ENCODE measurements at places on chromosomes 5 and 9.

- no peak for DNase-seq
These were observed 14.2 kb downstream of the FAXDC2 start for GRCh38 chr5:154836225-154836624.

DNA sequence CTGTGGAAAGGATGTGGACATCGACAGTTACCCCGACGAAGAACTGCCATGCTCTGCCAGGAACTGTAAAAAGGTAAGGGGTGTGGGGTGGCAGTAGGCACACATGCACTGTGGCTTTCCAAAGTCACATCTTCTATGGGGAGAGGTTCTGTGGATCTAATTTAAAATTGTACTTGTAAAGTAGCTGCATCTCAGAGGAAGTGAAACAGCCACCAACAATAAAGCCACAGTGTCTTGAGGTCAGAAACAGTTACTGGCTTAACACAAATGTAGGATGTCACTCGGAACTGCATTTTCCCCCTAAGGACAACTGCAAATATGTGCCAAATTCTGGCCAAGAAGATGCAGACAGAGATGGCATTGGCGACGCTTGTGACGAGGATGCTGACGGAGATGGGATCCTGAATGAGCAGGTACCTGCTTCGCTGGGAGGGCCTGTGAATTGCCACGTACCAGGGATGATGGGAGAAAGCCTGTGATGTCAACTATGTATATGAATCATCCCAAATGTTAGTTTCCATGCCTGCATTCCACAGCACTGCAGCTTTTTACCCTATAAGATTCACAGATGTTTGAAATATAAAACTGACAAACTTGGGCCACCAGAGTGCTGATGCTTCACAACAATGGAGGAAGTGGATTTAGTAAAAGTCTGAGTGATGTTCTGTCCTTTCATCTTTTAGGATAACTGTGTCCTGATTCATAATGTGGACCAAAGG lies 35.3 kb downstream of the THBS4 start:
- no peak for DNase-seq

GRCh38 chr9:135925496-135926133 lies 18.3 kb upstream of the CAMSAP1 start:
- peak; percentile 33 for DNase-seq

GRCh38 chr9:98656511-98656910 lies 52.2 kb downstream of the GABBR2 start:
- no peak for DNase-seq

- DNase-seq = no peak
These were observed 60.3 kb upstream of the EPB41L4A start for GRCh38 chr5:112479418-112479817.

- DNase-seq = peak; percentile 73
These were observed at the start of gene DEPDC1B for GRCh38 chr5:60699609-60700415. Gene DEPDC1B (minus strand): TSS chr5:60700166. CDS start chr5:60700093, 73 bp downstream.

GRCh38 chr9:121285835-121286687 lies 18.1 kb downstream of the GSN start:
- no peak for DNase-seq

GRCh38 chr5:61018062-61018461 lies 73.1 kb downstream of the NDUFAF2 start:
- DNase-seq = no peak

GRCh38 chr9:76176171-76176570 lies 218.1 kb downstream of the RFK start:
- no peak for DNase-seq

GRCh38 chr5:20041326-20042274 lies 53.6 kb upstream of the CDH18 start:
- no peak for DNase-seq

DNA sequence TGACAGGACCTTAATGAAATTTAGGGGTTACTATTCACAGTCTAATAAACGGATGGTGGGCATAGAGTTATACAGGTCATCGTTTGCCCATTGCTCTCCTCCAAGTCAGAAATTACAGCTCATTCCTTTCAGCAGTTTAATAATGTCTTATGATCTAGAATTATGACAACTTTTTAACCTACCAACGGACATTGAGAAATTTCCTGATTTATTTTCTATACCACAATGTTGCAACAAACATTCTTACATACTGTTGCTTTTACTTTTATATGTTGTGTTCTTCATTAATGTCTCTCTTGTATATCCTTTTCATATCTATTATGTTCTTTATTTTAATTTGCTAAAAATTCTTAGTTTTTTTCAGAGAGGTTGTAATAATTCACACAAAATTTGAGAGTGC lies 152.8 kb upstream of the PRLR start:
- DNase-seq = no peak

- DNase-seq = no peak
These were observed 821 bp downstream of the CTNNA1 start for GRCh38 chr5:138753794-138754698.

GRCh38 chr5:32173267-32174010 lies 680 bp downstream of the GOLPH3 start:
- DNase-seq = no peak

- no peak for DNase-seq
These were observed 10.1 kb downstream of the ATG12 start for GRCh38 chr5:115831163-115831768.

DNA sequence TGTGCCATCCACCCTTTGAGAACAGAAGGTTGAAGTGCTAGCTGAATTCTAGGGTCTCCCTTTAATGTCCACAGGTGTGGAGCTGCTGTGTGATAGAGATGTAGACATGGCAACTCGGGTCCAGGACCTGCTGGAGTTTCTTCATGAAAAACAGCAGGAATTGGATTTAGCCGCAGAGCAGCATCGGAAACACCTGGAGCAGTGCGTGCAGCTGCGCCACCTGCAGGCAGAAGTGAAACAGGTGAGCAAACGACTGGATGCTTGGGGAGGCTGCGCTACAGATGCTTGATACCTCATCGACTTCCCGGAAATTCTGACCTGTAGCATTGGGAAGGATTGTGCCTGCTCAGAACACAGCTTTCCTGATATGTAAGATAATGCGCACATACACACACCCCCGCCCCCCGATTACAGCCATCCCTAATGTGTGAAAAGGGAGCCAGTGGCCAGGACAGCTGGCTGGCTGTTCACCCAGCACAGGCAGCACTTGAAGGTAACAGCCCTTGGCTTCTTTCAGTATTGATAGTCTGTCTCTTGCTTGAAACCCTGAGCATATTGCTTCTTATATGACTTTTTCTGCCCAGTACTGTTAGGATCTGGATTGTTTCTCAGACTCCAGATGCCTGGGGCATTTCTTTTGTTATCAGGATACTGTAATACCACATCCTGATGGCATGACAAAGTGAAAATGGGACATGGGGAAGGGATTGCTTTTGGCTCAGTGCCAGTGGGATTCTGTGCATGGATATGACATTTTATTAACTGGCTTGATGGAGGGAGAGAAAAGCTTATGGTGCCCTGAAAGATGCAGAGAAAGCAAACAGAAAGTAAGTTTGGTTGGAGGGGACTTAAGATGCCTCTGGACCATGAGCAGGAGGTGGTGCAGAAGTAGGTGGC lies 216.8 kb upstream of the OTULINL start:
- no peak for DNase-seq

DNA sequence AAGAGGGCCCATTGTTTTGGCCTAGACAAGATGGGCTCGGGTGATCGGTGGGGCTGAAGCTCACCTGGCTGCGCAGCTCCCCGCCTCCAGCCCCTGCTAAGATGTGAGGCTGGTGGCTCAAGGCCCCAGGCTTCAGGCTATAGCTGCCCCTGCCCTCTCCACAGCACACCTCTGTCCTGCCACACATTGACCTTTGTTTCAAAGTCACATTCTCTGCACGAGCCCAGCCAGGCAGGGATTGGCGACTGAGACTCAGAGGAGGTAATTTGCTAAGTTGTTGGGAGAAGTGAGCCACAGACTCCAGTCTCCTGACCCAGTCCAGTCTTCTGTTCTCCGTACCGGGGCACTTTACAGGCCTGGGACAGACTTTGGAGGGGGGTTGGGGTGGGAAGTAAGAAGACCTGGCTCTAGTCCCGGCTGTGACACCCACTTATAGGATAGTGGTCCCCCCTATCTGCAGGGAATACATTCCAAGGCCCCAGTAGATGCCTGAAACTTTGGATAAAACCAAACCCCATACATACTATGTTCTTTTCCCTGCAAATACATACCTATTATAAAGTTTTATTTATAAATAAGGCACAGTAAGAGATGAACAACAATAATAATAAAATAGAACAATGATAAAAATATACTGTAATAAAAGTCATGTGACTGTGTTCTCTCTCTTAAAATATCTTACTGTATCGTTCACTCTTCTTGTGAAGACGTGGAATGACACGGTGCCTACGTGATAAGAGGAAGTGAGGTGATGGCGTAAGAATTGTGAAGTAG lies 13.3 kb downstream of the PDGFRB start:
- DNase-seq = no peak

GRCh38 chr5:142686210-142686734 lies 382 bp upstream of the FGF1 start:
- DNase-seq = no peak

DNA sequence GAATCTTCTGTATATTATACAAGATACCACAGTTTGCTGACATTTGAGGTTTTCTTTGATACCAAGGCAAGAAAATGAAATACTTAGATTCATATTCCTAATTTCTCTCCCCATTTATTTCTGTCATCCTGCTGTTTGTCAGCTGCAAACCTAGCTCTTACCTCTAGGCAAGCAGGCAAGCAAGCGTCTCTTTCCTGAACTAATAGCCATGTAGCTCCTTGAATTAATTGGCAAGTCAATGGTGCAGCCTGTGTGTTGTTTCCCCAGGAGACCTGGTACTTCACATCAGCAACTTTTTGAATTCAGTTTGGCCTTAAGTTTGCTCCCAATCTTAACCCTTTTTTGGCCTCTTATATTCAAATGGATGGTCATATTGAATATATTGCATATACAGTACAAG lies 573.6 kb upstream of the ARRDC3 start:
- no peak for DNase-seq

DNA sequence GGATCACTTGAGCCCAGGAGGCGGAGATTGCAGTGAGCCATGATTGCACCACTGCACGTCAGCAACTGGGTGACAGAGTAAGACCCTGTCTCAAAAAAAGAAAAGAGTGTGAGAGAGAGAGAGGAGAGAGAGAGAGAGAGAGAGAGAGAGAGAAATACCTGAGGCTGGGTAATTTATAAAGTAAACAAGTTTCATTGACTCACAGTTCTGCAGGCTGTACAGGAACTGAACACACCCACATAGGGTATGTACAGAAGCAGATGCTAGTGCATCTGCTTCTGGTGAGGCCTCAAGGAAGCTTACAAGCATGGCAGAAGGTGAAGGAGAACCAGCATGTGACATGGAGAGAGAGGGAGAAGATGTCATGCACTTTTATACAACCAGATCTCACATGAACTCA lies 46.4 kb upstream of the CHD1 start:
- DNase-seq = no peak

- no peak for DNase-seq
These were observed 106.9 kb downstream of the GLDC start for GRCh38 chr9:6538666-6539071.

DNA sequence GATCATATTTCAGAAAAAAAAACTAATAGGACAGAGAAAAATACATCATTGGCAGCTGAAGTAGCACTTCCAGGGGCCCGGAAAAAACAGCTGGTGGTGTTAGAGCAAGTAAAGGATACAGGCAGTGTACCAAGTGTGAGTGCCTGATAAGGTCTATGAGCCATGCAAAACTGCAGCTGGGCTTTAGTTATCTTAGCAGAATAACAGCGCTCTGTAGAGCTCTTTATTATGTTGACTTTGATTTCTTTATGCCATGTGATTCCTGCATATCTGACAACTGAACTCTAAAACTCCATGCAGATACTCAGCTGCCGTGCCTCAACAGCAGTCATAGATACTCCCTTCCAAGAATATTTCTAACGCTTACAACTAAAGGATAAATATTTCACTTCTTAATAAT lies 119.5 kb downstream of the CAAP1 start:
- no peak for DNase-seq

- no peak for DNase-seq
These were observed 5.5 kb downstream of the NEK6 start for GRCh38 chr9:124263213-124263612.

- no peak for DNase-seq
These were observed 106.2 kb downstream of the SEMA5A start for GRCh38 chr5:9439531-9440292.

DNA sequence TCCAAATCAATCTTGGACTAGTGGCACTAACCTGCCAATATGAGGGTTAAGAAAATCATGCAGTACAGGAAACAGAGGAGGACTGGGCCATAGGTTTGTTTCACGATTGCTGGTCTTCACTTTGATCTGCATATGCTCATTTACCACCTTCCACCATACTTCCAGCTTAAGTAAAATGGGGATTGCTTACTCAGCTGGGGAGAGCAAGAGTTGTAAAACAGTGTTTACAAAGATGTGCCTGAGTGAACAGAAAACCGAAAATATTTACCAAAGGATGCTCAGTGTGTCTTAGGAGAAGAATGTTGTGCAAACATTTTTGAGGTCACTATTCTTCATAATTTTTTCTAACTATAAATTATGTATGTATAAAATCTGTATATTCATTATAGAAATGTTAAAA lies 65.1 kb upstream of the DNAH5 start:
- no peak for DNase-seq

- DNase-seq = no peak
These were observed 820.7 kb upstream of the TYRP1 start for GRCh38 chr9:11872471-11872870.

DNA sequence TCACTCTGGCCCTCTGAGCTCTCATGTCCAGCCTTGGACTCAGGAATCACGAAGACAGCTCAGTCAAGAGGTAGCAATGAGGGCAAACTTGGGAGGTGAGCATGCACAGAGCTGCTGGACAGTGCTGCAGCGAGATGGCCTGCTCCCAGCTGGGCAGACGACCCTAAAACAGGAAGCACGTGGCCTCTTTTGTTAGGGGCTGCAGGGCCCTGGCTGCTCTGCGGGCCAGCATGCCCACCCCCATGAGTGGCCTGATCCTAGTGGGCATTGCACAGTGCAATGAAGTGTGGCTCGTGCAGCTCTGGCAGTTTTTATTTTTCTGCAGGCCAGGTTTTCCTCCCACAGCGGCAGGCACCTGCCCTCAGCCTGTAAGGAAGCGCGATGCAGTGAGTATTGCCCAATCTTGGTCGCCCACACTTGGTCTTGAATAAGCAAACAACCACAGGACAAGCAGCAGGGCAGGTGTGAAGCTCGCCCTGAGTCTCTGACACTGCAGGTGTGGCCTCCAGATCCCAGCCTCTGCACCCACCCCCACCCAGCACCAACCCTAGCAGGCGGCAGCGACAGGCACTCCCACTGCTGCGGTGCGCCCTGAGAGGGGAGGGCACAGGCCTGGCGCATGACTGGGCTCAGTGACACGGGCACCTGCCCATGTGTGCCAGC lies 60.8 kb downstream of the SEMA4D start:
- DNase-seq = no peak
